Mesenteric fat pad (tissue), 1 donor: ENCODE measurements at places on chromosomes 11 and 22. TPM values are rescaled to one million over a fixed set of nuclear protein-coding genes. Genes with fewer than 3 reads are reported as not detected.

RASSF10 gene
- 0.13 TPM for total RNA-seq

GNAZ gene
- 18.3 TPM for total RNA-seq

TRIM49 gene
- not detected for total RNA-seq

IGLL1 gene
- total RNA-seq, result not detected

ARRB1 gene
- total RNA-seq, result 112 TPM

ALDH3B1 gene
- total RNA-seq, result 14.6 TPM

KRTAP5-9 gene
- not detected for total RNA-seq

PACSIN3 gene
- 14.9 TPM for total RNA-seq

CSRP3 gene
- not detected for total RNA-seq

DEFB131B gene
- total RNA-seq, result not detected

TSSK2 gene
- not detected for total RNA-seq

BAIAP2L2 gene
- total RNA-seq, result 1.8 TPM

KDM4F gene
- not detected for total RNA-seq

ATF4 gene
- 574 TPM for total RNA-seq

MFRP gene
- not detected for total RNA-seq

MUC5AC gene
- not detected for total RNA-seq

CASP1 gene
- 25.0 TPM for total RNA-seq

NPAS4 gene
- not detected for total RNA-seq

OR10D3 gene
- not detected for total RNA-seq

SLC22A8 gene
- not detected for total RNA-seq

APOBEC3B gene
- 0.58 TPM for total RNA-seq

MUC2 gene
- 0.80 TPM for total RNA-seq

GLYAT gene
- total RNA-seq, result 6.4 TPM

KLHDC7B gene
- 0.10 TPM for total RNA-seq

TBX10 gene
- total RNA-seq, result not detected

PIWIL4 gene
- 1.5 TPM for total RNA-seq

PANX3 gene
- not detected for total RNA-seq

SGSM1 gene
- total RNA-seq, result 0.16 TPM

UBQLNL gene
- total RNA-seq, result 0.19 TPM

PIH1D2 gene
- 1.5 TPM for total RNA-seq

ZNF214 gene
- 0.96 TPM for total RNA-seq

GRM5 gene
- total RNA-seq, result 0.22 TPM

PLEKHB1 gene
- total RNA-seq, result 0.58 TPM

OR2AG1 gene
- not detected for total RNA-seq

MPZL2 gene
- total RNA-seq, result 36.8 TPM
